ENCODE measurements at places on chromosomes 5 and 9. TPM values are rescaled to one million over a fixed set of nuclear protein-coding genes. Genes with fewer than 3 reads are reported as not detected.
A peak's percentile ranks its signal among the peaks of the same experiment; 100 is the strongest.

GRCh38 chr9:87569008-87569509 lies 71.4 kb downstream of the DAPK1 start:
- no peak for DNase-seq

DNA sequence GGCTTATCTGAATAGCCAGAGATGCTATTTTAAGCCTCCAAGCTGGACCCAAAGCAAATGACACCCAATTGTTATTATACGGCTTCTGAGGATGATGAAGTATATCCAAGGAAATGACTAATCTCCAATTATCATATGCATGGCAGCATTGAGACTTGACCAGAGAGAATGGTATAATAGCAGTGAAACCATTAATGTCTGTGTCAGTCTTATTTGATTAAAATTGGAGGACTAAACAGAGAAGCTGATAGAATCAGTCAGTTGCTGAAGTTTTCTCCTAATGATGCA lies 200.5 kb downstream of the EFNA5 start:
- no peak for DNase-seq

DNA sequence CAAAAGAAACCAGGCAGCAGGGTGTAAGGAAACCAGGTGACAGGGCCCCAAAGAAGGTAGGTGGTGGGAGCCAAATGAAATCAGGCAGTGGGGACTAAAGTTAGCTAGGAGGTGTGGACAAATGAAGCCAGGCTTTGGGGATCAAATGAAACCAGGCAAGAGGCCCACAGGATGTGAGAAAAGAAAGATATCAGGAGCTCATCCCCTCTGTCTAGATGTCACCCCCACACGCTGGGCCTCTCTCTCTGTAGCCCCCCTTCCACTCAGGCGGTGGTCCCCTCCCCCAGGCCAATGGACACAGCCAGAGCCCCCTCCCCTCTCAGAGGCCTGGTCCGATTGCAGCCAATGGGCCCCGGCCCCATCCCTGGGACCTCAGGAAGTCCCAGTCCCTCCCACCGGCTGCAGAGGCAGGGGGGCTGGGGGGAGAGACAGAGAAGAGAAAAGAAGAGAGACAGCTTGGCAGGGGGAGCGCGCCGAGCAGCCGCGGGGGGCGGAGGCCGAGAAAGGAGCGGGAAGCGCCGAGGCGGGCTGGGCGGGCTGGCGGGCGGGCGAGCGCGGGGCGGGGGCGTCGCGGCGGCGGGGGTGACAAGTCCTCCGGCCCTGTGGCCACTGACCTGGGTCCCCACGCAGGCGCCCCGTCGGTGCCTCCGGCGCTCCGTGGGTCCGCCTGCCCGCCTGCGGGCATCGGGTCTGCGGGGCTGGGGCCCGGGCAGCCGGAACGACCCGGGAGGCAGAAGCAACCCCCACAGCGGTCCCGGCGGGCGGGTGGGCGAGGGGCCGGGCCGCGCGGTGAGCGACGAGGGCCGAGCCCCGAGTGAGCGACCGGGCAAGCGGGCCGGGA lies 11.9 kb downstream of the CNTFR start:
- DNase-seq: peak; percentile 89

GRCh38 chr5:142015781-142016533 lies 3.1 kb upstream of the GNPDA1 start:
- peak; percentile 26 for DNase-seq

- DNase-seq: no peak
These were observed 488.6 kb downstream of the CSNK1G3 start for GRCh38 chr5:124000538-124000937.

- DNase-seq: no peak
These were observed 68.2 kb upstream of the S1PR3 start for GRCh38 chr9:88923092-88923491.

- DNase-seq: no peak
These were observed 46.0 kb downstream of the SLC44A1 start for GRCh38 chr9:105290418-105290817.

NMUR2 gene
- not detected for total RNA-seq

GRCh38 chr5:84227236-84227635 lies 157.4 kb downstream of the EDIL3 start:
- no peak for DNase-seq

- DNase-seq: no peak
These were observed 8.8 kb upstream of the CLTB start for GRCh38 chr5:176425138-176425537.

DNA sequence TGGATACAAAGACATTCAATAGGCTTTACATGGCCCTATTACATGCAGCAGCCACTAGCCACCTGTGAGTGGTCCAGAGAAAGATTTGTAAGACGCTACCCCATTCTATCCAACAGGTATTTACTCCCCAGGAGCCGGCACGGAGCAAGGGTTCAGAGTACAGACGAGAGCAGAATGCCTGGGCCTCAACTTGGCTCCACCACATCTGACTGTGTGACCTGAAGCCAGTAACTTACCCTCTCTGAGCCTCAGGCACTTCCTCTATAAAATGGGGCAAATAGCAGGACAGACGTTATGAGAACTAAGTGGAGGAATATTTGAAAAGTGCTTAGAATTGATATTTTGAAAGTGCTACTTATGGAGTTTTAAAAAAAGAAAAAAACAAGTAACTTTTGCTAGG lies 100.0 kb downstream of the TLE1 start:
- no peak for DNase-seq

DNA sequence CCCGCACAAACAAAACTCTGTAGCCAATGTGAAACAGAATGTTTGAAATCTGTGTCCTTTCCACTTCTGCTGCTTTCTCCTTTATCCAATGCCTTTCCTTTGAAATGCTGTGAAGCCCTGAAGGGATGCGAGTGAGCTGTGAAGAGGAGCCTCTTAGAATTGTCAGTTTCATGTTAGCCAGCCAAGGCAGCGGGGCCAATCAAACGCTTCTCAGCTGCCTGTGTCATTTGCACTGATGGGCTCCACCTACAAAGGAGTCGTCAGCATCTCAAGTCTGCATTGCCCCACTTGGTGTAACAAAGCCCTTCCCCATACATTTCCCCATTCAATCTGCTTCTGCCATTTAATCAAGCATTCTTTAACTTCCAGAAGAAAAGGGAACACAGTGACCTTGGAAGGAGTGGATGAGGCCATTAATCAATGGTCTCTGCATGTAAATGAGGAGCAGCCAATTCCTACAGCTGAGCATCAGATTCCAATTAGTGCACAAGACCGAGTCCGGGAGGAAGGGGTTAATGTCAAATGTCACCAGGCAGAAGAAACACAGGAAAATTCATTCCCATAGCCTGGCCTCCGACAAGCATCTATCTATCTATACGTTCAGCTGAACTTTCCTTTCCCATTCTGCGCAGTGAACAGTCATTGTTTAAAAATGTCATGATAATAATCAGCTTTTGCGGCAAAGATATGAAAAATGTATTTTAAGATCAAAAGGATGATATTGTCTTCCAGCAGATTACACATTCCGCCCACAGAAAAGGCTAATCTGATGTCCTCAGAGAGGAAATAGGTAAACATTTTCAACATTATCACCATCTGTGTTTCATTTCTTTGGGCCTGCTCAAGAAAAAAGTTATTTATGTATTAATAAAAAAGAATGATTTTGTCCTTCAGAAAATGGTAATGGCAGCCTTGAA lies 154.6 kb downstream of the FSTL4 start:
- peak; percentile 42 for DNase-seq

IRF1 gene
- 6.0 TPM for total RNA-seq

DNA sequence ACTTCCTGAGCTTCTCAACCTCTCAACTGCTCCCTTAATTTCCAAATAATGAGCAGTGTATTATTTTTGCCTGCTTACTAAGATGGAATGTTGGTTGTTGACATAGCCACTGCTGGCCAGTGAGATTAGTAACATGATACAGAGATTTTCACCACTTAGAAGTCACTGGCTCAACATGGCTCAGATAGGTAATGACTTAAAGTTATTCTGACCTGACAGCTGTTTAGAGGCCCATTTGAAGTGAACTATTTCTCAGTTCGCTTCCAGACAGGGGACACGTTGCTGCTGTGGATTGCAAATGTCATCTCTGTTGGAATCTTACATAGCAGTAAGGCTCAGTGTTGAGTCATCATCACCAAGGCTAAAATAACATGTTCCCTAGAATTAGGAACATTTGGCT lies 490.2 kb downstream of the TLE4 start:
- DNase-seq: peak; percentile 48

GGTA1 gene
- total RNA-seq: not detected

TSSK1B gene
- not detected for total RNA-seq

DNA sequence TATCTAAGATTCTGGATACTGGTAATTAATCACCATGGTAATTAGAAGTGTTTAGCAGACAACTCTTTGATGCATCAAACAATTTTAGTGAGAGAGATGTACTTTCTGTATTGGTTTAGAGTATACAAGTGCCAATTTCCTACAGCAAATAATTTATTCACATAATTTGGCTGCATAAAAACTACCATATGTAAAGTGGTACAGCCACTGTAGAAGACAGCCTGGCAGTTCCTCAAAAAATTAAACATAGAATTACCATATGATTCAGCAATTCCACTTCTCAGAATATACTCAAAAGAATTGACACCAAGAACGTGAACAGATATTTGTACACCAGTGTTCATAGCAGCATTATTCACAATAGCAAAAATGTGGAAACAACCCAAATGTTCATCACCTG lies 36.2 kb downstream of the PHAX start:
- no peak for DNase-seq

GNE gene
- 7.0 TPM for total RNA-seq

- no peak for DNase-seq
These were observed 122.4 kb upstream of the C6 start for GRCh38 chr5:41335596-41336181.

DNA sequence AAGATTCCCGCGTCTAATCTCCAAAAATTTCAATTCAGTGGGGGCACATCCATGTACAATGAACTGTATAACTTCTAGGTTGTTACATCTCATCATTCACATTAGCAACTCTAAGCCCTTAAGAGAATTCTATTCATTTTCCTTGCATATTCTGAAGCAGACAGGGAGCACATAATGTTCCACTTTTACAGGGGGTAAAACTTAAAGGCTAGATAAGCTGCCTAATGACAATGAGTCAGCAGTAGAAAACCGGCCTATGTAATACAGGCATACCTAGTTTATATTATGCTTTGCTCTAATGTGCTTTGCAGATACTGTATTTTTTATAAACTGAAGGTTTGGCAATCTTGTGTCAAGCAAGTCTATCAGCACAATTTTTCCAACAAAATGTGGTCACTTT lies 40.4 kb downstream of the PTAR1 start:
- DNase-seq: no peak

DNA sequence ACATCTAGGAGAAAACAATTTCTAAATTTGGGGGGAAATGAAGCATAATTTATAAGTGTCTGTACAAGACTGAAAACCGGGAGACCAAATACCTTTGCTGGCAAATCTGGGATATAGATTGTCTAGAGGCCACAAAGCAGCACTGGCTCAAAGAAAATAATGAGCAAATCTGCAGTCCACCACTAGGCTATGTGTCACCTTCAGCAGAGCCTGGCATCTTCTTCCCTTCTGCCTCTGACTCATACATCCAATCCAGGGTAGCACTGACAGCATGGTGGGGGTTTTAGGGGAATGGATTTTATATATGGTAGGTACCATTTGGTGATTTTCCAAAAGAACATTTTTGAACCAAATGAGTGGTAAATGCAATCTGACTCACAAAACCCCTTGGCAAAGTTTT lies 12.8 kb downstream of the FAM81B start:
- DNase-seq: no peak

TXNDC8 gene
- not detected for total RNA-seq

DNA sequence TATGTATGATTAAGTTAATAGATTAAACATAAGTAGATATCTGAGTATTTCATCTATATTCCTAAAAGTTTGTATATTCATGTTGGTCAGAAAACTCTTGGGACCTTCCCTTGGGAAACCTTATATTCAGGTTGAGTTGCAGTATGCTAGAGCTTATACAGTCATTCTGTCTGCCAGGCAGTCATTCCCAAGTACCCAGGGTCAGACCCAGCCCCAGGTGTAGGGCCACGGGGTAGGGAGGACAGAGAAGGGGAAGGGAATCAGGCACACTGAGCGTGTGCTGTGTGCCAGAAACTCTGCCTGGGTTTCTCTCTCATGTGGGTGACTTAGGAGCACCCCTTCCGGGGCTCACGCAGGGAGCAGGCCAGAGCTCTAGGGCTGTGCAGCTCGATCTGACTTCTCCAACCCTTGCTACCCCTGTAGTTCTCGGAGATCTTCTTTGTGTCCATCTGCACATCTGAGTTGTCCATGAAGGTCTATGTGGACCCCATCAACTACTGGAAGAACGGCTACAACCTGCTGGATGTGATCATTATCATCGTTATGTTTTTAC lies 28.2 kb downstream of the CATSPER3 start:
- DNase-seq: no peak

- no peak for DNase-seq
These were observed 138.2 kb upstream of the ARRDC3 start for GRCh38 chr5:91521334-91521733.
